ENCODE measurements at places on chromosomes 5 and 9. TPM values are rescaled to one million over a fixed set of nuclear protein-coding genes. Genes with fewer than 3 reads are reported as not detected.

GRCh38 chr5:149416987-149417710, 38.1 kb upstream of the IL17B start:
- DNase-seq = no peak

DNA sequence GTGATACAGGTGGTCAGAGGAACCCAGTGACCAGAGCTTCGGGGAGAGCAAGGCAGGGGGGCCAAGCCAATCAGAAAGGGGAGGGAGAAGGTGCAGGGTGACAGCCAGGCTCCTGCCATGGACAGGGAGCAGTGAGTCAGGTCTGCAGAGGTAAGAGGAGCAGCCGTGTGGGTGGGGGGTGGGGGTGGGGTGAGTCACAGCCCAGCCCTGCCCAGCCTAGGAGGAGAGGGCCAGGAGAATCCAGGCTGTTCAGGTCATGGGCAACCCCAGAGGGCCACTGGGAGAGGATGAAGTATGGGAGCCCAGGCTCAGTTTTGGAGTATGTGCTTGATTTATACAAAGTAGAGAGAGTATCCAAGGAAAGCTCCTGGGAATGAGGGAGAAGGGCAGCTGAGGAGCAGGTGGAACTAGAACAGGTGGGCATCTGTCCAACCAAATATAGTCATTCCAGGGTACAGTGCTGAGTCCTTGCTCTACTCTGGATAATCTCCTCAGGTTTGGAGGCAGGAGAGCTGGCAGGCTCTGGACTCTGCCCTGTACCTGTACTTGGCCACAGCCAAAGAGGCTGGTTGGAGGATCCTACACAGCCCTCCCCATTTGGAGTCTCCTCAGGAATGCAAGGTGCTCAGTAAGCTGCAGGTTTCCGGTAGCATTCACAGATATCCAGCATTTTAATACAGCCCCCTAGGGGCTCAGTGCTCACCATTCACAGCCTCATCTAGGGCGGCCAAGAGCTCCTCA, 1.6 kb downstream of the HBEGF start:
- DNase-seq = peak; percentile 86

GRCh38 chr9:13100914-13101572, 178.4 kb downstream of the MPDZ start:
- DNase-seq = no peak

The PCDHB4 gene
- 0.64 TPM for polyA plus RNA-seq

The TAF11L10 gene
- not detected for polyA plus RNA-seq

DNA sequence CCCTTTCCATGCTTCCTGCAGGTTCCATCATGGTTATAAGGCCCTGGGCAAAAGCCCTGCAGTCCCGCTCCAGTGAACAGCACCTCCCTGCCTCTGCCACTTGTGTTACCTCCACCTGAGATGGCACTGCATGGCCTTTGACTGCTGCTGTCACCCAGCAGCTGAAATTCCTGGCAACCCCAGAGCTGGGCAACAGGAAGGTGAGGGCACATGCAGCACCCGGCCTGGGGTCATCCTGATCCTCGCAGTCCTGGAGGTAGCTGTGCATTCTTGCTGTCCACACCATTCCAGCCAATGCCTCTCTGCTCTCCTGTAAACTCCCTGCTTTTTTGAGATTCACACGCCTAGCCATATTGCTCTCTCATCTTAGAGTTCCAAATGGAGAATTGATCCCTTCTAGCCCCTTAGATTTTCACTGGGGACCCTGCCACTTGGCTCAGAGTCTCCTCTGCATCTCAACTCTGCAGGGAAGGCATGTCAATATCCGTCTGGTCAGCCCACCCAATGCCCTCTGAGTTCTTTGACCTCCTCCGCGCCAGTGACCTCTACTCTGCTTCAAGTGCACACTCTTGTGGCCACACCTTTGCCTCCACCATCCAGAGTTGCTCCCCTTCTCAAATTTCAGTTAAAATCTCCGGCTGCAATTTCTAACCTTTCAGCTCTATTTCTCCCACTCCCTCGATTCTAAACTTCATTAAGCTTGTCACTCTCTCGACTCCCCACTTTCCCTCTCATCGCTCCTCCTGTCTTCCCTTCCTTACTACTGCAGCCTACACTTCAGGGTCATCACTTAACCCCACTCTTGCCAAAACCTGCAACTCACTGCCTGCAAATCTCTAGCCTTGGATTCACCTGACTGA, 93.4 kb downstream of the ANKH start:
- DNase-seq = no peak

Measured in small intestine (tissue), 16 donors.